HS-27A (cell line): ENCODE measurements at places on chromosomes 5 and 9.
A peak's percentile ranks its signal among the peaks of the same experiment; 100 is the strongest.

DNA sequence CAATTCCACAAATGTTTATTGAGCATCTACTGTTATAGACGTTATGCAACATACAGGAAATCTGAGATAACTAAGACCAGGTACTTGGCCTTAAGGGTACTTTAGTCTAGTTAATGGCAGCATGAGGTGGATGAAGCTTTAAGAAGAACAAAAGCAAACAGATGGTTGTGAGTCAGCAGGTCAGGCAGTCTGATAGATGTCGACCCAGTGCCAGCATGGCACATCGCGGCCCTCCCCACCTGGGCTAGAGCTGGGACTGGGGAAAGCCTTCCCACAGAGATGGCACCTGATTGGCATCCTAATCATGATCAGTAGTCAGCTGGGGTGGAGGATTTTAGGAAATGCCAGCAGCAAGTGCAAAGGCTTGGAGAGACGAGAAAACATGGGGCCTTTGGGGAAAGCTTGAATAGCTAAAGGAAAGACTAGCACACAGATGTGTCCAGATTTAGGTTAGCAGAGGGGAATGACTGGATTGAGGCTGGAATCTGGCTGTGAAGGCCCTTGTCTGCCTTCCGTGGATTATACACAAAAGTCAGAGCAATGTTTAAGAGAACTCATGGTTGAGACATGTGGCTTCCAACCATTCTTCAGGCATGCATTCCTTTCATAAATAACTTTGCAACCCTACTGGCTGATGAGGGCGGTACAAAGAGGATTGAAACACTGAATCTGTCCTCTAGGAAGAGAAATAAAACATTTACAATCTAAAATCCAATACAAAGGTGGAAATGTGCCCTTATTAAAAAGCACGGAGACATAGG lies 395.4 kb upstream of the WWC1 start:
- DNase-seq: no peak

GRCh38 chr5:100584889-100585288 lies 49.7 kb downstream of the FAM174A start:
- no peak for DNase-seq

DNA sequence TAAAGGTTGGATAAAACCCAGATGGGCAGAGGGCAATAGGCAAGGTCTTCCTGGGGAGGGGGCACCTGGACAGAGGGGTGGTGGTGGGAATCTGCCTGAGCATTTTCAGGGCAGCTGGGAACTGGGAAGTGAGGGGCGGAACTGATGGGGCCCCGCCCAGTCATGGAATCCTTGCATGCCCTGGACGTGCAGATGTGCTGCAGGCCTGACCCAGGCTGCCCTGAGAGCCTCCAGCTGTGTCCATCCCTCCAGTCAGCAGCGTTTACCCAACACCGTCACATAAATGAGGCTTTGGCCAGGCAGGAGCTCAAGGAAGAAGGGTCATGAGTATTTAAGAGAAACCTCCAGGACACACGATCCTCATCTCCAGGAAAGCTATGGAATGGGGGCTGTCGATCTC lies 70.3 kb downstream of the DAB2IP start:
- no peak for DNase-seq

- DNase-seq: no peak
These were observed 543.1 kb upstream of the RIOK2 start for GRCh38 chr5:97726106-97726505.

DNA sequence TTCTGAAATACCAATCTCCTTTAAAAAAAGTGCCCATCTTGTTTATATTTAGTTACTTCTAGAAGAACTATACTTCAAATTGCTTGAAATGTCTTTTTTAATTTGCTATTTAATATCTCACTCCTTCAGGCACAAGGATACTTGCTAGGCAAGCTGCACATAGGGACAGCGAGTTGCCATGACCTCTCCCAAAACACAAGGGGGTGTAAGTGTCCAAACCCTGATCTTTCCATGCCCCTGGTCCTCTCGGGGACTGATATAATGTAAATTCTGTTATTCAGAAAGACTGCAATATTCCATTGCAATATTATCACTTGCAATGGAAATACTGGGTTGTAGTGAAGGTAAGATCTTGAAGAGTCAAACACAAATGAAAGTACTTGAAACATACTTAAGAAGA lies 480.4 kb downstream of the CETN3 start:
- peak; percentile 7 for DNase-seq

- no peak for DNase-seq
These were observed 9.2 kb downstream of the CDC26 start for GRCh38 chr9:113266174-113266573.

DNA sequence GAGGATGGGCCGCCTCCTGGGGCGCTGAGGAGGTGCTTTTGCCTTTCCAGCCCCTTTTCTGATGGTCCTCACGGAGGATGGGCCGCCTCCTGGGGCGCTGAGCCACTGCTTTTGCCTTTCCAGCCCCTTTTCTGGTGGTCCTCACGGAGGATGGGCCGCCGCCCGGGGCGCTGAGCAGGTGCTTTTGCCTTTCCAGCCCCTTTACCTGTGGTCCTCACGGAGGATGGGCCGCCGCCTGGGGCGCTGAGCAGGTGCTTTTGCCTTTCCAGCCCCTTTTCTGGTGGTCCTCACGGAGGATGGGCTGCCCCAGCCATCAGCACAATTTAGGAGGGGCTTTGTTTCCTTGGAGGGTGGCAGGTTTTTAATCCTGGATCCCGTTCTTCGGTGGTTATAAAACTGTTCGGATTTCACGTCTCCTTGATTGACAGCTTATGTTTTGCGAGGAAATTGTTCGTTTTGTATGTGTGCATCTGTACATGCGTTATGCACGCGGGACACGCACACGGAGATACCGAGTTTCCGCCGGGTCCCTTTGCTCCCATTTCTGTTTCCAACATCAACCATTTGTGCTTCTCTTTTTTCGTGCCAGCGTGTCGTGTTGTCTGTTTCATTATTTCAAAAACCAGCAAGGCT lies 34.7 kb upstream of the SLC9A3 start:
- DNase-seq: no peak

DNA sequence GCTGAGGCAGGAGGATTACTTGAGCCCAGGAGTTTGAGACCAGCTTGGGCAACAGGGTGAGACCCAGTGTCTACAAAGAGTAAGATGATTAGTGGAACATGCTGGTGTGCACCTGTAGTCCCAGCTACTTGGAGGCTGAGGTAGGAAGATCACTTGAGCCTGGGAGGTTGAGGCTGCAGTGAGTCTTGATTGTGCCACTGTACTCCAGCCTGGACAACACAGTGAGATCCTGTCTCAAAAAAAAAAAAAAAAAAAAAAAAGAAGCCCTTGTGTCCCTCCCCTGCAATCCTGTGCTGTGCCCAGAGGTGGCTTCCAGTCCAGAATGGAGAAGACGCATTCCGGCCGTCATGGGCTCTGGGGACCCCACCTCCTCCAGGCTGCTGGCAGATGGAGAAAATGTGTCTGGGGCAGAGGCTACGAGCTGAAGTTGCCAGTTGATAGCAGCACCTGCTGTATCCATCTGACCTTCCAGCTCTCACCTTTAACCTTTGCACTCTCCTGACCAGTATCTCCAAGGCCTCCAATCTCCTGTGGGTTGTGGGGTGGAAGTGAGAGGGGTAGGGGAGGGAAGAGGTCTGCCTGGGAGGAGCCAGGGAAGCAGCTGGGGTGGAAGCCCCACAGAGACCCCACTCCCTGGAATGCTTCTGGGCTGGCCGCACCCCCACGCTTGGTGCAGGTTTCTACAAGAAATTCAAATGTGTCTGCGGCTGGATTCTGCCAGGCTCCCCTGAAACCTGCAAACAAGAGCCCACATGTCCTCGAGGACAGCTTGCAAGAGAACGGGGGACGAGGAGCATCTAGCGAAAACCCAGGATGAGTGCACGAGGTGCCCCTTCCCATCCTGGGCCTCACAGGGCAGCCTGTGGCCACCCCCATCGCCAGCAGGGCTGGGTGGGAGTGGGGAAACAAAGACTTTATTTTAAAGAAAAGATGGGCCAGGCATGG lies 148.3 kb upstream of the IER5L start:
- DNase-seq: no peak

- DNase-seq: no peak
These were observed 114.9 kb upstream of the FBXL7 start for GRCh38 chr5:15385037-15385436.

- no peak for DNase-seq
These were observed 24.7 kb downstream of the PSIP1 start for GRCh38 chr9:15485836-15486666.
